Right forelimb (tissue), 1 donor: ENCODE measurements at places on chromosomes 6 and 20.

GRCh38 chr20:62426699-62427131 is 624 bp downstream of the RBBP8NL start:
- DNase-seq, result no peak

DNA sequence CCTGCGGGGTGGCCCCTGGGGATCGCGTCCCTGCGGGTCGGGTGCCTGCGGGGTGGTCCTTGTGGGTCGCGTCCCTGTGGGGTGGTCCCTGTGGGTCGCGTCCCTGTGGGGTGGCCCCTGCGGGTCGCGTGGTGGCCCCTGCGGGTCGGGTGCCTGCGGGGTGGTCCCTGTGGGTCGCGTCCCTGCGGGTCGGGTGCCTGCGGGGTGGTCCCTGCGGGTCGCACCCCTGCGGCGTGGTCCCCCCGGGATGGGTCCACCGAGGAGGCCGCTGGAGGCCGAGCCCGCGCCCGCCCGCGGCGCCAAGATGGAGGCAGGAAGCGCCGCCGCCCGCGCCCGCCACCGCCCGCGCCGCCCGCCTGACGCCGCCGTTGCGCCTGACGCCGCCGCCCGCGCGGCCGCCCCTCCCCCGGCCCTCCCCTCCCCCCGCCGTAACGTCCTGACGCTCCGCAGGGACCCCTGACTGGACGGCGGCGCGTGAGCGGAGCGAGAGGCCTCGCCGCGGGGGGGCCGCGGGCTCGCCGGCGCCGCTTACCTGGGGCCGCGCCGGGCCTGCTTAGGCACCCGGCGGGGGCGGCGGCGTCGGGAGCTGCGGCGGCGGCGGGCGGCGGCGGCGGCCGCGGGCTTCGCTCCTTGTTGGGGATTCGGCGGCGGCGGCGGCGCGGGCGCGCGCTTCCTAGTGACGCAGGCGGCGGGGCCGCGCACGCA is at the start of gene GMEB2:
TSS of gene GMEB2 (minus strand) at position 678 of the 705 bp plus-strand sequence. CDS start 7,704 bp downstream, outside the sequence.
- peak; percentile 92 for DNase-seq

- no peak for DNase-seq
Observed at GRCh38 chr6:2630891-2631571, 119.7 kb downstream of the MYLK4 start.

- no peak for DNase-seq
Observed at GRCh38 chr6:8113131-8113654, 10.8 kb upstream of the EEF1E1 start.

- no peak for DNase-seq
Observed at GRCh38 chr20:47051936-47052526, 157.4 kb downstream of the EYA2 start.

- DNase-seq, result no peak
Observed at GRCh38 chr6:24439858-24440539, 37.3 kb downstream of the MRS2 start.

GRCh38 chr6:108742041-108742440 is 106.2 kb upstream of the ARMC2 start:
- DNase-seq, result no peak

DNA sequence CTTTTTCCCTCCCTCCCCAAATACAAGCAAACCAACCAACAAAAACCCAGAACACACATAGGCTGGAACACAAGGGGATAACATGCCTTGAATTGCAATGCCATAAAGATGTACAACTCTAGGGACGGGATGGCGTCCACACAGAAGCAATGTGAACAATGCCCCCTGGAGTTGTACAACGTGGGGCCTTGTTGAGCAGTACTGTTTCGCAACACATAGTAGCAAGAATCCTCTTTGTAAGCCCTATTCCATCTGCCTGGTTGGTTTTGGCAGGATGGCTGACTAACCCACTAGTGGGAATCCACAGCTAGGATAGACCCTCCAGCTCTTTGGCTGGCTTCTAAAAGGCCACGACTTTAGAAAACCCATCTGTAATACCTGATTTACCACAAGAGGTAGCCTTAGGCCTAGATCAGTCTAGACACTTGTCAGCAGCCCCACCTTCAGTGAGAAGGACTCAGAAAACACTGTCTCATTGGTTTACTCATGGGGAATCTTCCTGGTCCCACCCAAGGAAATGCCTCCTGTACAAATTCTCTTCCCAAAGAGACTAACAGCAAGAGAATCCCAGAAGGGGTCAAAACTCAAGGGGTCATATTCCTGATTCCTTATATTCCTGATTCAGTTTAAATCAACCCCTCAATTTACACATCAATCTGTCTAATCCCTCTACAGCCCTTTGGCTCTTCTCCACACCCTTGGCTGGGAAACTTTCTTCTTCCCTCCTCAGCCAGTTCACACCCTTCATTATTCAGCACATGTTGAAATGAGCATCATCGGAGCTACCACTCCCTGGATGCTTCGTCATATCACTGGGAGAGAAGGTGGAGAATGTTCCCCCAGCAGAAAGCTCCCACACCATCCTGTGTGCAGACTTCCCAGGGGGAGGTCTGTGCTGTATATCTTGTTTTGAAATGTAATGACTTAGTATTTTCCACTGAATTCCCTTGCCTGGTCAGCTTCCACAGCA is 622.4 kb upstream of the FLRT3 start:
- DNase-seq, result no peak

- DNase-seq, result no peak
Observed at GRCh38 chr20:57702091-57702490, 7.7 kb downstream of the PMEPA1 start.

DNA sequence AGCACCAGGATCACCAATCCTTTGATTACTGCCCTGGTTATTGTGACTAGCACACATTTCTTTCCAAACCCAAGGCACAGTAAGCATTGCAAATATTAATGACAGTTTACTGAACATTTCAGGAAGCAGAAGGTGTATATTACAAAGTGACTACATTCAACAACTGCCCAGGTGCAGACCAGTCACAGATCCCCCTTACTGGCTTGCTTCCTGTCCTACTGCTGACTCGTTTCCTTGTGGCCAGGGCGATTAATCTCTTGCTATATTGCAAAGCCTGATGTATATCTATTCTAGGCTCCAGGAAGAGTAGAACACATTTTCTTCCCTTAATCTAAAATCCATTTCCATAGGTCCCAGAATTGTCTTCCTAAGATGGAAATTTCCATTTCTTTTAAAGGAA is 77.2 kb upstream of the EPHA7 start:
- DNase-seq, result no peak

- DNase-seq, result peak; percentile 23
Observed at GRCh38 chr6:170110201-170111140, 180.4 kb downstream of the DLL1 start.

DNA sequence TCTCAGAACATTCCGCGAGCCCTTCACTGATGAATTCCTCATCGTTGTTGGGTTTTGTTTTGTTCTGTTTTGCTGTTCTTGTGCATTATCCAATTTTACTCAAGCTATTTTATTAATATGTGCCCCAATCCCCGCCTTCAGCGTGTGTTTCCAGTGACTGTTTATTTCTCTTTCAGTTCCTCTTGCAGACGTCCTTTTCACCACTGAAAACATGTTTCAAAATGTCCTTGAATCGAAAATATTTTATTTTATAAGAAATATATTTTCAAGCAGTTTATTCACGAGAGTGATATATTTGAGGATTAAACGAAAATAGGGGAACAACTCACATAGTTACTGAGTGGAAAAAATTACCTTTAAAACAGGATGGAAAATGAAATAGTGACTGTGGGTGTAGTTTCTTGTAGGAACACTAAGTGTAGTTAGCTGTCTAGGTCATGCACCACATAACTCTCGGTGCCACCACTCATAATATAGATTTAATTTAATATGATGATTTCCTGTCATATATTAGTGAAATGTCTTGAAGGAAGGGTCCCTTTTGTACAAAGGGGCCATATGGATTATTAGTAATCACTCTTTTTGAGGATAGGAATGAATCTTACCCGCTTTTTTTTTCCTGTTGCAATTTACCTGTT is 45.3 kb upstream of the HDDC2 start:
- DNase-seq, result no peak

- DNase-seq, result no peak
Observed at GRCh38 chr6:116941727-116942126, 64.7 kb downstream of the RFX6 start.

DNA sequence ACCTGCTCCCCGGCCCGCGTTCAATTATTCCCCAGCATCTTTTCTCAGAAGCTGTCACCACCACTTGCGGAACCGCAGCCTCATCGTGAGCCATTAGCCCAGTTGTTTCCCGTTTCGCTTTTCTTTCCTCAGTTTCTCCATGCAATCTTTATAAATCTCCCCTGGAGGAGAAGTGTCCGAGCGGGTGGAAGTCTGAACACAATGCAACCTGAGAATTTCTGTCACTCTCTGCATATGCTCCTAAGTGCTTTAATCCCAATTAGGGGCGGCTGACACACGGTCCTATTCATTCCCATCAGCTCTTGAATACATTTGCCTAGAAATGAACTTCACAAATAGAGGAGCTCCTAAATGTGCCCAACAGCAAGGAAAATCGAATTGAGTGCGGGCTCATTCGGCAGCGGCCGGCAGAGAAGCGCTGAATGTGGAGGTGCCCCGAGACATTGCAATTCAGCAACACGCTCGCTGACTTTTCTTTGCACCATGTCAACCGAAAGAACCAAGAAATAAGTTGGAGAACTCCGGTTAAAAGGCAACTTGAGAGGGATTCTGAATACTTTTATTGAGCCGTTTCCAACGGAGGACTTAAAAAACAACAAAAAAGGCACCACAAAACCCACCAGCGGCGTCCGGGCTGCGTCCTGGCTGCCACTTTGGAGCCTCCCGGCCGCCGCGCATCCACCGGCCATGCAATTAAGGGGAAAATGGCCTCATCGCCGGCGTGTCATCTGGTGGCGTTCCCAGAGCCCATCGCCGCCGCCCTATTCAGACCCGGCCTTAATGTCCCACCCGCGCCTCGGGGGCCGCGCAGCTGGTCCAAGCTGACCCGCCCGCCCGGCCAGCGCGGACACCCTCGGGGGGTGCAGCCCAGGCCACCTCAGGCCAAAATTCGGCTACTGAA is 3.9 kb upstream of the PRDM13 start:
- DNase-seq, result peak; percentile 50

GRCh38 chr6:102525336-102525735 is 1131.8 kb downstream of the GRIK2 start:
- DNase-seq, result no peak

DNA sequence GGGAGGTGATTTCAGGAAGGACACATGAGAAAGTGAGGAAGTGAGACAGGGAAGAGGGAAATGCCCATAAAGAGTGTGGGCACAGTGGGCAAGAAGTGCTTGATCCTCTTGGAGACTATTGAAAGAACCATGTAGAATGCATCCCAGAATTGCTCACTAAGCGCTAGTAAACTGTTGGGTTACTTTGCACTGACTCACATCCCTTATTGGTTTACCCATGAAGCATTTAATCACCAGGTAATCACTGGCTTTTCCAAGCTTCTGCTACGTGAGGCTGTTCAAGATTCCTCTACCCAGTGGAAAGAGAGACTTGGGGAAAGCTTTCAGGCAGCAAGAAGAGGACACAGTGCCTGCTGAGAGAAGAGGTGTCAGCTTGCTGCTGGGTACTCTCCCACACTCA is 410.0 kb upstream of the JAG1 start:
- no peak for DNase-seq
